ENCODE measurements at places on chromosomes 1 and 21.

DNA sequence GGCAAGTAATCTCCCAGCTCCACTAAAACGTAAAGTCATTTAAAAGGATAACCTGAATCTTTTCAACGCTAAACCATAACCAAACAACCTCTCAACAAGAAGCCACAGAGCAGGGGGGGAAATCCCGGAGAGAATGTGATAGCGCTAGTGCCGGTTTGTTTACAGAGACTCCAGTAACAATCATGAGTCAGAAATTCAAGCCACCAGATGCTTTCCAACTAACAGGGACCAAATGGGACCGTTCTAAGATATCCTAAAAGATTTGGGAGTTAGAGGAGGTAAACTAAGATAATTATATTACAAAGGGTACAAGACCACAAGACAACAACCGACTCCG, 825 bp downstream of the DCAF8 start:
- no peak for DNase-seq

GRCh38 chr1:47875036-47875435, 122.1 kb downstream of the TRABD2B start:
- DNase-seq, result no peak

DNA sequence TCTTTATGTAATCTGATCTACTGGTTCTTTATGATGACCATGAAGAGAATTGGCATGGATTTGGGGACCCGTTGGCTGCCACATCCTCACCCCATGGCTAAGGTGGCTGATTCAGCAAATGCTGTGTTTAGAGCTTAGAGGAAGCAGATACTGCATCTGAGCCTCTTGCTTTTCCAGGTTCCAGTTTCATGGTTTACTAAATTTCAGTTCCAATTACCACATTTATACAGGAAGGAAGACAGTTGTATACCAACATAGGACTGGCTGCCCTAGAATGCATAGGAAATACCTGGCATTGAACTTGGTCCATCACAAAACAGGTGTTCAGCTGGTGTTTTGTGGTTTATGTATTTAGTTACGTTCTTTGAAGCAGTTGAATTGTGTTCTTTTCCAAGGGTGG, 107.1 kb downstream of the ST3GAL3 start:
- no peak for DNase-seq

DNA sequence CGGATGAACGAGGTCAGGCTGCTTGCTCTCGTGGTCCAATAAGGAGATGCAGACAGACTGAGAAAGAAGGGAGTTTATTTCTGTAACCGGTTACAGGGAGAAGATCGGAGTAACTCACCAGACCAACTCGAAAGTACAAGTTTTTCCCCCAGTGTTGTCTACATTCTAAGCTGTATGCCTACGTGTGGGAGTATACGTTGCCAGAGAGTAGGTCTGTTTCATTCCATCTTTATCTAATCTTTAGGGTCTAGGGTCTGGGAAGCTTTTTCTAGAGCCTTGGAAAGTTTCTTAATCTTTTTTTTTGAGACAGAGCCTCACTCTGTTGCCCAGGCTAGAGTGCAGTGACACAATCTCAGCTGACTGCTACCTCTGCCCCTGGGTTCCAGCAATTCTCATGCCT, 4.7 kb upstream of the PADI1 start:
- no peak for DNase-seq

DNA sequence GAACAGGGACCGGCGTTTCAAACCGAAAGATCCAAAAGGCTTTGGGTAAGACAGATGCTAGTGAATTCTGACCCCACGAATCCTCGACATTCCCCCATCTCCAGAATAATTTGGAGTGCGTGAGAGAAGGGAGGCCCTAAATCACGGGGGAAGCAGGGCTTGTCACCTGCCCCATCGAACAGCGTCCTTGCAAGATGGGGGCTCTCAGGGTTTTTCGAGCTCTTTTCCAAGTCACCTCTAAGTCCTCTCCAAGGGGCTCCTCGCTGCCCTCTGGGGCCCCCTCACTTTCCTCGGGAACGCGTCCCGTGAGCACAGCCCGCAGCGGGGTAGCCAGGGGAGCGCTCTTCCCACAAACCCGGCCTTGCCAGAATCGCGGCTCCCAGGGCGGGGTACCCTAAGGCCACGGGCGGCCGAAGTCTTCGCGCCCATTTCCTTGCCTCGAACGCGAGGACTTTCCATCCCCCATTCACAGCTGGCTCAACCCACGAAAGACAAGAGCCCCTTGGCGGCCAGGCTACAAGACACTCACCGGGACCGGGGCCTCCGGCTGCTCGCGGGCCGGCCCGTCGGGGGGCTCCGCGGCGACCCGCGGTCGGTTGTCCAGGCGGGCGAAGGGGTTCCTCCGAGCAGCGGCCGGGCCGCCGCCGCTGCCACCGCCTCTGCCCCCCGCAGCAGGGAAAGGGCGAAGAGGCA, 546 bp downstream of the DONSON start:
- peak; percentile 60 for DNase-seq

- DNase-seq, result no peak
Observed at GRCh38 chr1:166470014-166470413, 303.2 kb upstream of the FAM78B start.

DNA sequence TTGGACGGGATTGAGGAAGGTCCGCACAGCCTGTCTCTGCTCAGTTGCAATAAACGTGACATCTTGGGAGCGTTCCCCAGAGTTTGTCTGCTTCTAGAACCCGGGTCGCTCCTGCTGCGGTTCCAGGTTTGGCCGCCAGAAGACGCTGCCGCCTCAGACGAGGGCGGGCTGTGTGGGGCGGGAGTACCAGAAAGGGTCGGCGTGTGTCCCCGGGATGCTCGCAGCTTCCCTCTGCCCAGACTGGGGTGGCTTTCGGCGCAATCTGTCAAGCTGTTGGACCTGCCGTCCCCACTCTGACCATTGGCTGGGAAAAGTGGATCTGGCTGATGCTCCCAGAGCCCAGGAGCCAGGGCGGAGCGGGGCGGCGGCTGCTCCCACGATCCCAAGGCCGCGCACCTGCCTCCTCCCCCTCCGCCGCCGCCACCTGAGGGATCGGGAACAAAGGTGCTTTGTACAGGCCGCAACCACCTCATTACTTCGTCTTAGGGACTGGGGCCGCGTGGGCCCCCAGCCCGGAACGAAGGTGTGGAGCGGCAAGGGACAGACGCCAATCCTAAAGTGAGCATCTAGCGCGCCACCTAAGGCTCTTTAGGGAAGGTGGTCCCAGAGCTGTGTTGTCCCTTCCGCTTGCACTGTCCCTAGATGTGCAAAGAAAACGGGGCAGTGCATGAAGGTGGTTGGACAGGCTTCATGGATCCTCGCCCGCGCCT, 683 bp upstream of the EFNA4 start:
- DNase-seq, result no peak

Measured in left cardiac atrium (tissue), 4 donors.